CD4-positive, CD25-positive, alpha-beta regulatory T cell (primary cell): ENCODE measurements at places on chromosomes 6 and 20.

DNA sequence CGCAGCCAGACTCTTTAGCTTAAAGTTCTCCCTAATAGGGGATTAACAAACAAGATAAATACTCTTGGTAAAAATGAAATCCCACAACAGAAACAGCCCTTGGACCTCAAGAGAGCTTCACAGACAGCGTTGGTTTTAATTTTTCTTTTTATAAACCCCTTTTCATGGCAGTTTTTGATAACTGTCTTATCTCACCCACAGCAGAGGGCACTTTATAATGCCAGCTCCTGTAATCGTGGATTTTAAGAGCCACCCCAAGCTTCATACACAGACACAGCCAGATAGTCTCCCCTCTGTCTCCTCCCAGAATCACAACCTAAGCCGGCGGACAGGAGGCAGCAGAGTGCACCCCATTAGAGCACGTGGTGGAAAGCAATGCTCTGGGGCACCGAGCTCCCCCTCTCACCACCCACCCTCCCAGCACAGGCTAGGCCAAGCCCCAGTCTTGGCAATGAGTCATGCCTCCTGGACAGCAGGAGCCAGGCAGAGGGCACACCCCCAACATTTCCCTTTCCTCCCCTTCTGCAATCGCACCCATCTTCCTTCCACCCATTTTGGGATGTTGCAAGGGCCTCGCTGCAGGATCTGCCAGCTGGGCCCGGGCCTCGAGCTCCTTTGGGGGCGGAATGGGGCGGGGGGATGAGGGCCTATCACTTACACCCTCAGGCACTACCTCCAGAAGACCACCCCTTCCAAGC, 2.4 kb downstream of the JAG1 start:
- DNase-seq: no peak

GRCh38 chr20:57390604-57391438, at the start of gene RBM38:
RBM38 (plus strand) TSS chr20:57391396; CDS start chr20:57391582, 186 bp downstream.
- DNase-seq: peak; percentile 70

GRCh38 chr20:32922466-32922865, 63.7 kb downstream of the EFCAB8 start:
- no peak for DNase-seq

DNA sequence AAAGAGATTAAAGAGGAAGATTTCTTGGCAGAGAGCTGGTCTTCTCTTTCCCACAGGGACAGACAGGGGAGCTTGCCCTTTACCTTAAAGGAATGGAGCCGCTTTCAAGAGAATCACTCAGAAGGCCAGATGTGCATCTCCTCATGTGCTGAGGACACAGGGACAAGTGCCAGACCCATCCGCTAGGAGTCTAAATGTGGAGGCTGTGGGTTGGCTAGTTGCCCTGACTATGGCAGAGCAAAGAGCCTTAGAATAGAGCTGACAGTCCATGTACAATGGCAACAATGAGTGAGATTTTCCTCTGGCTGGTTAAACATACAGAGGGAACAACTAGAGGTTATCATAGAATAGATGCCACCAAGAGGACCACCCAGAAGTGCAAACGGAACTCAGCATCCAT, 7.3 kb upstream of the DOK5 start:
- DNase-seq: no peak

DNA sequence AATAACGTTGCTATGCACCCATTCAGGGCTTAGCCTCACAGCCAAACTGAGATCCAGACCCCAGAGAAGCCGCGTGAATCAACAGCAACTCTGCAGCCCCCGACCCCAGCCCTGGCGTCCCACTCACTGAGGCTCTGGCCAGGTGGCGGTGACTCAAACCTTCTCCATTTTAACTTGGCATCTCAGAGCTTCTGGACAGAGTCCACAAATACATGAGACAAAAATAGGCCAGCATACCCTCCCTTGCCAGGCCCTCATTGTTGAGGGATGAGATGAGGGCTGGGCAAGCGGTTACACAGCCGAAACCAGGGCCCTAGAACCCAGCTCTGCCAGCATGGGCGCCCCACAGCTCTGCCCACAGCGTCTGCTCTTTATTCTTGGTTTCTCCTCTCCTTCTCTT, 118.4 kb downstream of the MYLK4 start:
- no peak for DNase-seq
